ENCODE measurements at places on chromosomes 6 and 20.

GRCh38 chr6:54817236-54817635 lies 29.3 kb upstream of the FAM83B start:
- no peak for DNase-seq

GRCh38 chr6:53233309-53233708 lies 84.7 kb upstream of the GCM1 start:
- DNase-seq: no peak

DNA sequence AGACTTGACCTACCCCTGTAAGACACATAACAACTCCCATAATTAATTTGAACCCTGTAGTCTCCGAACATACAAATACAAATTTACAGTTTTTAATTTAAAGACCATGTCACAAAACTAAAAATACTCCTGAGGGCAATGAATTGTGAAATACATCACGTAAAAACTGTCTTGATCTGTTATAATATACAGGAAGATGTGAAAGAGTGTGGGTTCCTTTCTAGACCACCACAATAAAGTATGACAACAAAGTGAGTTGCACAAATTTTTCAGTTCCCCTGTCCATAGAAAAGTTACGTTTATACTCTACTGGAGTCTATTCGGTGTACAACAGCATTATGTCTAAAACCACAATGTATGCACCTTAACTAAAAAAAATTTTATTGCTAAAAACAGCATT lies 11.0 kb upstream of the BLOC1S5 start:
- DNase-seq: no peak

DNA sequence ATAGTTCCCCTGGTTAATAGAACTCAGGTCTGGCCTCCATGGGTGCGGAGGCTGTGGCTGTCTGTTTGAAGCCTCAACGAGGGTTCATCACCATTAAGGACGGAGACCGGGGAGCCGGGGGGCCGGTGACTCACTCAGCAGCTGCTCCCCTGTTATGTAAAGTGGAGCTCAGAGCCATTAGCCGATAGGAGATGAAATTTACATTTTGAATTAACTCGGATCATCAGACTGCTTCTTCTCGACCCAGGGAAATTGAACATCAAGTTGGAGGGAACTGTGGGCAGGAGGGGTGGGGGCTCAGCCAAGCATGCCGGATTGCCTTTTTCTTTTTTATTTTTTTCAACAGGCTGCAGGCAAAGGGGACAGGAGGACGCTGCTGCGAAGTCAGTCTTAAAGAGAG lies 12.3 kb downstream of the PCK1 start:
- DNase-seq: no peak

DNA sequence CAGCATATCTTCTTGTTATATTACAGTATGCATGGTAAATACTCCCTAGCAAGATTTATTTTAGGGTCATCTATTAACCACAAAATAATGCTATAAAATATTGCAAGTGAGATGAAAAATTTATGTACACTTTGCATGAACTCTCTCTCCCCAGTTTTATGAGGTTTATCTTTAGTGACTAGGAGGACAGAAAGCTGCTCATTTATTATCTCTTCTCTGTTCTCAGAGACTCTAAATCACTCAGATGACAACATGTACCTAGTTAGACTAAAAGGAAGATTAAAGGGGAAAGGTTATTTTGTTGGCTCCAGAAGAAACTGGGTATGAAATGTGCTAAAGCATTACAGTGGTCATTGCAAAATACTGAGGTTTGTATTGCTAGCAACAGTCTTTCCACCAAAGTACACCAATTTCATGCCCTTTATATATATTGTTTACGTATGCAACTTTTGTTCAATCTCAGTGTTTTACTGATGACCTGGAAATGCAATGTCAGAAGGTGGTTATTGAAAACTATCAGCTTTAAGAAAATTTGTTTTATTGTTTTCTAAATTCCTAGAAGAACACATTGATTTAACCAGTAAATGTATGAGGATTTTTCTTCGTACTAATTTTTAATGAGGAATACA lies 11.8 kb downstream of the RFX6 start:
- DNase-seq: no peak

- peak; percentile 44 for DNase-seq
Measured at GRCh38 chr6:109187399-109188114, 92.2 kb downstream of the CEP57L1 start.

GRCh38 chr6:87799651-87800050 lies 97.6 kb upstream of the AKIRIN2 start:
- DNase-seq: no peak

DNA sequence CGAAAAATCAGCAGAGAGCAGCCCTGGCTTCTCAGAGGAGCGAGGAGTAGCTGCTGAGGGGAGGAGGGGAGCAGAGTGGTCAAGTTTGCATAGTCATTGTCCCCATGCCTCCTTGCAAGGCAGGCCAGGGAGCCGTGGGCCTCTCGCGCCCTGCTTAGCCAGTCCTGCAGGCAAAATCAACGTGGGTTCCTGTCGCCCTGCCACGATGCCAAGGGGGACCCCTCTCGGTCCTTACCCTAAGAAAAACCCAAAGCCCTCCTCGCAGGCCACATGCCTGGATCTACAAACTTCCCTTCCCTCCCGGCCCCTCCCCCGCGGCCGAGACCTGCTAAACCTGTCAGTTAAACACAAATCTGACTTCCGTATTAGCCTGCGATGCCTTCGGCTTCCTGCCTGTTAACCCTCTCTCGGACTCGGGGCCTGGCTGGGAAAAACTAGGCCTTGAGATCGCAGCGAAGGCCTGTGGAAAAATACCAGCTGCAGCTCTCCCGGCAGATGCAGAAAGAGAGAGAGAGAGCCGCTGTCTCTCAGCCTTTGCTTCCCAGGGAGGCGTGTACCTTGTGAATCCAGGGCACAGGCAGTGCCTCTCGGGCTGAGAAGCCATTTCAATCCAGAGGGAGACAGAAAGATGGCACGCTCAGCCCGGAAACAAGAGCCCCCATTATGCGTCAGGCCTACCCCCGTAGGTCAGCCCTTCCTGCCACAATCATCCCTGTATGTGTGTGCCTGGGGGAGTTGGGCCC lies 968 bp upstream of the ZMYND8 start:
- DNase-seq: peak; percentile 71

GRCh38 chr6:7471171-7471570 lies 70.3 kb upstream of the DSP start:
- DNase-seq: no peak
